ENCODE measurements at places on chromosomes 6 and 20.

GRCh38 chr6:4644996-4645395 is 131.2 kb upstream of the CDYL start:
- DNase-seq, result no peak

GRCh38 chr20:34989670-34990069 is 34.0 kb downstream of the MYH7B start:
- DNase-seq, result no peak

DNA sequence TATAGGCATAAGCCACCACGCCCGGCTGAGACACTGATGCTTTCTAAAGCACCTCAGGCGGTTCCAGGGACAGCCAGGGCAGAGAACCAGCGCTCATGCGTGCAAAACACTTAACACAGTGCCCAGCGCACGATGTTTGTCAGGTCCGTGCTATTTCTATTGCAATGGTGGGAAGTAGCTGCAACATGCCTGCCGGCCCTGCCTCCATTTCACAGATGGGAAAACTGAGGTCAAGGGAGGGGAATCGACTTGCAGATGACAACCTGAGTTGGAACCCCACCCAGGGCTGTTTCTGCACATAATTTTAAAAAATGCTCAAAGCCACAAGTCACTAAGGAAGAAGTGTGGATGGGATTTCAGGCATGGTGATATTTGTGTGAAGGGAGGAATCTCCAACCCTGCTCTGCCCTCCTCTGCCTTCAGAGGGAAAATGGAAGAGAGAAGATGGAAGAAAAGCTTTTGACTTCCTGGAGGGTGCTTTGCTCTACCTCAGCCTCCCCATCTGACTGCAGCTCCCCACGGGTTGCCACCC is 39.9 kb downstream of the KIAA1755 start:
- DNase-seq, result no peak

- no peak for DNase-seq
Observed at GRCh38 chr6:119865466-119866350, 516.1 kb upstream of the MAN1A1 start.

DNA sequence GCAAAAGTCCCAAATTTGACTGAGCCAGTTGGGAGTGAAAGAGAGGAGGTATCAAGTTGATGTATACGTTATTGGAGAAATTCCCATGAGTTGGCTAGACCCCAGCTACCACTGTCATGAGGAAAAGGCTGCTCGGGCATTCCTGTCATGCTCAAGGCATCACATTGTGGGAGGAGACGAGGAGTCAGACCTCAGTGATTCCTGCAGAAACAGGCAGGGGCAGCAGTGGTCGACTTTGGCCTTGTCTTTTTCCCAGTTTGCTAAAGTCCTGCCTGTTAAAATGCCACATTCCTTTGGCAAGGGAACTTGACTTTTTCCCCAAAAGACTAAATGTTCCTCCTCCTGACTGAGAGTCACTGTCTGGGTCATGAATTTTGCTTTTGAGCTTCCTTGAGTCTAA is 295.5 kb upstream of the HS3ST5 start:
- no peak for DNase-seq

Measured in hematopoietic multipotent progenitor cell treated with erythropoietin and hydrocortisone succinate and interleukin-3 and kit ligand, for 6 days (in vitro differentiated cells).